Coronary artery (tissue), 2 donors: ENCODE measurements at places on chromosomes 4 and X.
A peak's percentile ranks its signal among the peaks of the same experiment; 100 is the strongest.

DNA sequence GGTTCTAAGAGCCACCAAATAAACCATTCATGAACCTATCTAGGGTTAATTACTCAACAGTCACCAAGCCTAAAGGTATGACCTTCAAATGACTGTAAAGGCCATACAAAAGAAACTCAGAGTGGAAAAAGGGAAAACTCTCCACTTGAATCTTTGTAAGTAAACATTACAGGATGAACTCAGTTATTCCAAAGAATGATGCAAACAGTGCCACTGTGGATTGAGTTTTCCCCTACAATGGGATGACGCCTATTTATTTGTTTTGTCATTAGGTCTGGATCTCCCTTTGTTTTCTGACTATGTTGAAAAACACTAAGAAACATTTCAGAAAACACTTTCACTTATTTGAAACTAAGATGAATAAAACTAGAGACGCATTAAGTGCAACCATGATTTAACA lies 12.7 kb downstream of the NUDT6 start:
- DNase-seq, result no peak

DNA sequence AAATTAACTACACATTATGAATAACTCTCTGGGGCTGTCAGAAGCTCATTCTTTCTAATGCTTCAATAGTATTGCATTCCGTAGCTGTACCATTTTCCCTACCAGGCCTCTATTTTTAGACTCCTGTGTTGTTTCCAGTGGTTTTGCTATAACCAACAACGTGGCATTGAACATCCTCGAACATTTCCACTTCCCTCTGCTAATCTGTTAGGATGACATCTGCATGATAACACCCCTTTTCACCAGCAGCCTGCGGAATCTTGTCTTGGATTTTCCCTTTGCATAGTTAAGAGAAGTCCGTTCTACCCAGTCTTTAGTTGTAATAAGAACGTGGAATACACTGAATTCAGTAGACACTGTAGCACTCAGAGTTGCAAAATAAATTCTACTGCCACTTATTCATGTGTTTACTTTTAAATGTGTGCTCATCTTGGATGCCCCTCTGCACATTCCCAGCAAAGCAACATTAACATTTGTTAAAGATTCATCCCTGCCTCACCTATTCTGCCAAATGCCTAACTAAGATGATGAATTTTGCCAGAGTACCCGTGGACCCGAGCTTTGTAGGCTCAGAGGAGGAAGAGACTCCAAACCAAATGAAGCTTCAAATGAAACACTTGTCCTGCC lies 55.6 kb downstream of the SEL1L3 start:
- peak; percentile 5 for DNase-seq

DNA sequence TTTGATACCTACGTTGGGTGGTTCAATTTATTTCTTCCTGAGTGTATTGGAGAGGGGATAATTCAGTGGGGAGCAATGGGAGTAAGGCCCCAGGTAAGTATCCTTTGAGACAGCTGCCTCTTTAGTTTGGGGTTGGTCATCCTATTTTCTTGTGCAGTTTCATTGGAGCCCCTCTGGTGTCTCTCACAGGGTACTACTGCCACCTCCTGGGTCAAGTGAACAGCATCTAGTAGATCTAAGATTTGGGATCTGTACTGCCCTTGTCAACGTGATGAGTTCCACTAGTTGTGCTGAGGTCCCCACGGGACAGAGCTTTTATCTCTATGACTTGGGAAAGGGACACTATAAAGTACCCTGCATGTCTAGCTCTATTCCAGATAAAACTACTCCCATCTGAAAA lies 80.6 kb downstream of the PBDC1 start:
- DNase-seq, result no peak

- no peak for DNase-seq
Measured at GRCh38 chr4:183469285-183469684, 24.8 kb downstream of the CDKN2AIP start.

DNA sequence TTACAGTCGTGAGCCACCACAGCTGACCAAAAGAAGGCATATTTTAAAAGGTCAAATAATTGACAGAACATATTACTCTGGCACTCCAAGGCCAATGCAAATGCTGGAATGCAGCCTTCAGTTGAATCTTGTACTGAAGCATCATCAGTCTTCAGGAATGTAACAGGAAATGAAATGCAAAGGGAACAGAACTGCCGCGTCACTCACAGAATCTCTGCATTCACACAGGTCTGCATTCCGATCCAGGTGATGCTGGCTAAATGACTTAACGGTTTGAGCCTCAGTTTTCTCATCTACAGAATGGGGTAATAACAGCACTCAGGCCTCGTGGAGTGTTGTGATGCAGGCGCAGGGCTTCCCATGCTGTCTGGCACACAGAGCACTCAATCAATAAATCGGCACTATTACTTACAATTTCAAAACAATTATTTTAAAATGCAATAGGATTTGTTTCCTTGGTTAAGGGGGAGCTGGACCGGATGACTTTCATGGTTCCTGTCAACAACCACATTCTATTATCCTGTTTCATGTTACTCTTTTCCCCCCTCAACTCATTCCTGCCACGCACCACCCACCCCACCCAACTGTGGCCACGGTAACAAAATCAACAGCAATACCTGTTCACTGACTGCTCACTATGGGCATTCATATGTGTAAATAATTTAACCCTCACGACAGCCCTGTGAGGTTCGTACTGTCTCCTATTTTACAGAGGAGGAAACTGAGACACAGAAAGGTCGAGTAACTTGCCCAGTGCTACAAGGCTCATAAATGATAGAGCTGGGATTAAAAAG lies 32.4 kb downstream of the IGFBP7 start:
- no peak for DNase-seq

GRCh38 chr4:102439812-102440211 lies 61.3 kb upstream of the NFKB1 start:
- DNase-seq, result no peak

DNA sequence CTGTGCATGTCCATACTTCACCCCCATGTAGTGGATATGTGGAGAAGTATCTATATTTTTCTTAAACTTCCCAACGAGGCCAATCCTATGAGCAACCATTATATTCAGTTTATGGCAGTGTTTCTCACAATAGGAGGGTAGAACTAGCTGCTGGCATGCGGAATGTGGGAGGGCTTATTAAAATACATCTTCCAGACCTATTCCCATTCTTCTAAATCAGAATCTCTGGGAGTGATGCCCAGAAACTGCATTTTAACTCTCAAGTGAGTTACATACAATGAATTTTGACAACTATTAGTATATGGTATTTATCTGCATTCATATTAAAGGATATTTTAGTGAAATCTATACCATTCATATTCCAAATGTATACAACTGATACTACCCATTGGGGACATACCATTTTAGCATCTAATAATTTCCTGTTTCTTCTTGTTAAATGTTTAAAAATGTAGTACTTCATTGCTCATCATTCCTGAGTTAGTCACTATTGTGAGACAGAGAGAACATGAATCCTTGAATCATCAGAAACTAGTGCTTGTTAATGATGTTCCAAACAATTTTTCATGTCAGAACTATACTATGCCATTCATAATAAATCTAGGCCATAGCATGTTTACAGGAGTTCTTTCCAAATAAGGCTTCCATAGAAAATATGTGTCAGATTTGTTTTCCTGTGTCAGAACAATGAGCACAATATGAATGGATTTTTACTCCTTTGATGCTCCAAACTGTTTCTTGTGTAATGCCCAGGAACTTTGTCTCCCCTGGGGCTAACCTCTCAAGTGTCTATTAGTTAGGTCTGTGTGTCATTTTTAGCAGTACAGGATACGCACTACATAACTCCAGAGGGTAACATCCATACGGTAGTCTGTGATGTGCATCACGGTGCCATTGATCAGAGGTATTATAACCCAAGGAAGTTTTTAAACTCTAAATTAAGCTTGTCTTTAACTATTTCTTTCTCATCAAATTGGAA lies 198.8 kb upstream of the BMP3 start:
- no peak for DNase-seq

GRCh38 chrX:87572901-87573300 lies 55.3 kb downstream of the KLHL4 start:
- DNase-seq, result no peak

GRCh38 chr4:52659722-52660261 lies 691 bp upstream of the USP46 start:
- no peak for DNase-seq

DNA sequence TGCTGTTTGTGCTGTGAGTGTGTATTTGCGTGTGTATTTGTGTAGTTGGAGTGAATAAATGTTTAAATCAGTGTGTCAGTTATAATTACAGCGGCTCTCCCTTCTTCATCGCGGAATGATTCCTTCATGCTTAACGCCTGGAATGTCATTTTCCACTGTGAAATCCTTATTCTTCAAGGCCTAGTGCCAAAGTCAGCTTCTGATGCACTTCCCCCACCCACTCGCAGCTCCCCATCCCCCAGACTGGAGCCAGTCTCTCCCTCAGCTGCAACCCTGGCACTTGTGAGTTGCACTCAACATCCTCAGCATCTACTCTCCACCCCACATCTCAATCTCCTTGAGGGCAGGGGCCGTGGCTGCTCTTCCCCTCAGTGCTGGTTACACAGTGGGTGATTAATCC lies 583.0 kb downstream of the BCOR start:
- DNase-seq, result no peak

DNA sequence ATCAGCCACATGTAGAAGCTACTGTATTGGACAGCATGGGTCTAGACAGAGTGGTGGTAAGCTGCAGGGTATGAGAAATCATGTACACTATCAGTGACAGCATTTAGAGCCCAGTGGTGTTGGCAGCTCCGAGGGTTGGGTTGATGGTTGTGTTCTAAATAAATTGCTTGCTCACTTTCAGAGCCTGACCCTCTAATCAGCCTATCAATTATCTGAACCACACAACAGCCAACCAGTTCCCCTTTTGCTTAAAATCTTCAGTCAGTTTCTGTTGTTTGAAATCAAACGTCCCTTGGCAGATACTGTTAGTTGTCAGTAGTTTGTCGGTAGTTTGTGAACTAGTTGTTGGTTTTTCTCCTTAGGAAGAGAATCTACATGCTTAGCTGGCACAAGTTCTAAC lies 99.8 kb upstream of the RAI2 start:
- no peak for DNase-seq

DNA sequence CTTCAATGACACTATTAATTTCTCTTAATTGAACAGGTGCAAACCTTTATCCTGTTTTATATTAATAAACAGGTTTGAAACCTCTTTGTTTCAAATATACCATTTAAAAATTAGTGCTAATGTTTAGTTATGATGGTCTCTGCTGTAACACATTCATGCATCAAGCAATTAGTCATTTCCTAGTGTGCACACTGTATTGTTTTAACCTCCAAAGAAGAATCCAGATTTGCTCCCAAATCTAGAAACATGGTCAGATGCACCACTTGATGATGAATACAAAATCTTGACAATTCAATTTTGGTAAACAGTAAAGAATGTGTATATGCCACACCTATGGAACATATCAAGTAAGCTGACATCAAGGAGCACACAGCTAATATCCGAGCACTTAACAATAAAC lies 157.1 kb downstream of the TRIML1 start:
- no peak for DNase-seq

DNA sequence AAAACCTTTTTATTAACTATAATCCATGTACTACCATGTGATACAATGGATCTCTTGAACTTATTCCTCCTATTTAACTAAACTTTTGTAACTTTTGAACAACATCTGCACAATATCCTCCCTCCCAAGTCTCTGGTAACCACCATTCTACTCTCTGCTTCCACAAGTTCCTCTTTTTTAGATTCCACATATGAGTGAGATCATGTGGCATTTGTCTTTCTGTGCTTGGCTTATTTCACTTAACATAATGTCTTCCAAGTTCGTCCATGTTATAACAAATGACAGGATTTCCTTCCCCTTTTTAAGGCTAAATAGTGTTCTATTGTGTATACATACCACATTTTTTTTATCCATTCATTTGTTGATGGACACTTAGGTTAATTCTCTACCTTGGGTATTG lies 28.1 kb downstream of the DCAF8L1 start:
- no peak for DNase-seq

- DNase-seq, result no peak
Measured at GRCh38 chr4:186765673-186766546, 42.3 kb upstream of the FAT1 start.

- DNase-seq, result peak; percentile 46
Measured at GRCh38 chr4:8648816-8649630, 56.5 kb downstream of the CPZ start.

GRCh38 chrX:48493890-48494364 lies 14.9 kb upstream of the PORCN start:
- DNase-seq, result no peak

DNA sequence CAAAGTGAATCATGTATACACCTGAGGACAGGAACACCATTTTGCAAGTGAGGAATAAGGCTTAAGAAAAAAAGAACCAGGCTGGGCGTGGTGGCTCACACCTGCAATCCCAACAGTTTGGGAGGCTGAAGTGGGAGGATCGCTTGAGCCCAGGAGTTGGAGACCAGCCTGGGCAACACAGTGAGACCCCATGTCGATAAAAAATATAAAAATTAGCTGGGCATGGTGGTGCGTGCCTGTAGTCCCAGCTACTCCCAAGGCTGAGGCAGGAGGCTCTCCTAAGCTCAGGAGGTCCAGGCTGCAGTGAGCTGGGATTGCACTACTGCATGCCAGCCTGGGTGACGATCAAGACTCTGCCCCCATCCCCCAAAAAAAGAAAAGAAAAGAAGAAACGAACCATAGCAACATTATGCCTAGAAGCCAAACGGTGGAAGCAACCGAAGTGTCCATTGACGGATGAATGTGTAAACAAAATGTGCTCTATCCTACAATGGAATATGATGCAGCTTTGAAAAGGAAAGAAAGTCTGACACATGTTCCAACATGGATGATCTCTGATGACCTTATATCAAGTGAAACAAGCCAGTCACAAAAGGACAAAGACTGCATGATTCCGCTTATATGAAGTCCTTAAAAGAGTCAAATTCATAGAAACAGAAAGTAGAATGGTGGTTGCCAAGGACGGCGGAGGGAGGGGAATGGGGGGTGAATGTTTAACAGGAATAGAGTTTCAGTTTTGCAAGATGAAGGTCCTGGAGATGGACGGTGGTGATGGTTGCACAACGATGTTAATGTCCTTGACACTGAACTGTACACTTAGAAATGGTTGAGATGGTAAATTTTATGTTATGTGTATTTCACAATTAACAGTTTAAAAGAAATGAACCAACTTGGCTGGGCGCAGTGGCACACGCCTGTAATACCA lies 8.6 kb upstream of the KIAA0232 start:
- no peak for DNase-seq

DNA sequence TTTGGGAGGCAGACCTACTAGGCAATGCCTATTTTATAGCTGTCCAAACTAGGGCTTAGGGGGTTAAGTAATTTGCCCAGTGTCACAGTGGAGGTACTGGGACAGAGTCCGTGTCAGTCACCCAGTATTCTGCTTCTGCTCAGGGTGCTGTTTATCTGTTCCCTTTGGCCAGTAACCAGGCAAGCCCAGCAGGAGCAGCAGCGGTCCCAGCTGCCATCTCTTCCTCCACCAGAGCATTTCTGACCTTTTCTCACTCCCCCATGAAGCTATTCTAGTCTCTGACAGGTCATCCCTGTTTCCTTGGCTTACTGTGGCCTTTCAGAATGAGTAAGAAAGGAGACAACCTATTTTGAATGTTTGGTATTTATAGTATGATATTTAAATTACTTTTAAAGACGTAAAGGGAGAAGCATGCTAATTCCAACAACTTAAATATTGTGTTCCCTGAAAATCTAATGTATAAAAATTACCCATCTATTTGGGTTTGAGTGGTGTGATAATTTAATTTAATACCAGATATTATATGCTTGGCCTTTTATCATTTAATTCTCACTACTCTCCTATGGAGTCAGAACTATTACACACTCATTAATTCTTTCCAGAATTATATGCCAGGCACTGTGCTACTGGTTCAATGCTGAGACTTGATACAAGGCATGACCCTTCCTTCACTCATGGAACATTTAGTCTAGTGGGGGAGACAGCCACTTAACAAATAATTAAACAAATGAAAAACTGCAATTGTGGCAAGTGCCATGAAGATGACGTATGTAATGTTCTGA lies 60.6 kb downstream of the RPS6KA3 start:
- no peak for DNase-seq
